ENCODE measurements at places on chromosomes 16 and 17.

DNA sequence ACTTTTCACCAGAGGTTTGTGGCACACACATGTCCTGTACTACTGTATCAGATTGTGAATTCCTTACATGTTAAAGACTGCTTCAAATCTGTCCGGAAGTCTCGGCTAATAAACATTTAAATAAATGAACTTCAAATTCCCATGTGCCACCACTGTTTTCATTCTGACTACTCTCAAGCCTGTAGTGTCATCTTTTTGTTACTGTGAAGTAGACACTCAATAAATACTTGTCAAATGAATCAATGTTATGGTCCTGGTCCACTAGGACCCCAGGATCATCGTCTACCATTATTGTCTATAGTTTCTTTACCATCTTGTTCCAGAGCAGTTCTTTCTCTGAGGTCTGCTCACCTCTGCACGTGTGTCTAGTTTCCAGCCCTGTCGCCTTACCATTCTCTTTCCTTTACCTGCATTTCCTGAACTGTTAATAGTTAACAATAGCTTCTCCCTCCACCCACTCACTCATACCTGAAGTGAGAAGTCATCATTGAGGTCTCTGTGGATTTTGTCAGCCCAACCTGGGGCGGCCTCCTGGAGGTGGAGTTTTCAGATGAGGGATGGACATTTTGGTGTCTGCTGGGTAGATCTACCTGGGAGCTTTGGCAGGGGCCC, 333.0 kb downstream of the SEC14L1 start:
- no peak for DNase-seq

GRCh38 chr17:62052765-62053338, 12.2 kb downstream of the MED13 start:
- DNase-seq = no peak

- no peak for DNase-seq
Measured at GRCh38 chr16:1491327-1491726, 1.8 kb upstream of the TELO2 start.

DNA sequence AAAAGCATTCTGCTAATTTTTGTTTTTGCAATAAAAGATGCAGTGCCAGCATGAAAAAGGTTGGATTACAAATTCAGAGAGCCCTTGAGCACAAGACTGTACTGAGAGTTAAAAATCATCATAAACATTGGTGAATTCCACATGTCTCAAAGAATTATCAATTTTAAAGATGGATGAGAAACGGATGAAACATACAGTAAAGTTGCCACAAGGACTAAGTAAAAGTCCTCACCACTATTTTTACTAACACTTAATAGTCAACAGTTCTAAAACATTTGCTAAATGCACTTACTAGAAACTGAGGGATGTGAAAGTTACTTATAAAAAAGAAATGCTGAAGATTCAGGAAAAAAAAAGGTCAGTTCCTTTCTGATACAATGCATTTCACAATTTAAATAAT, 25.8 kb upstream of the NACA2 start:
- no peak for DNase-seq

GRCh38 chr17:40366861-40367518, 2.5 kb upstream of the GJD3 start:
- DNase-seq = no peak

DNA sequence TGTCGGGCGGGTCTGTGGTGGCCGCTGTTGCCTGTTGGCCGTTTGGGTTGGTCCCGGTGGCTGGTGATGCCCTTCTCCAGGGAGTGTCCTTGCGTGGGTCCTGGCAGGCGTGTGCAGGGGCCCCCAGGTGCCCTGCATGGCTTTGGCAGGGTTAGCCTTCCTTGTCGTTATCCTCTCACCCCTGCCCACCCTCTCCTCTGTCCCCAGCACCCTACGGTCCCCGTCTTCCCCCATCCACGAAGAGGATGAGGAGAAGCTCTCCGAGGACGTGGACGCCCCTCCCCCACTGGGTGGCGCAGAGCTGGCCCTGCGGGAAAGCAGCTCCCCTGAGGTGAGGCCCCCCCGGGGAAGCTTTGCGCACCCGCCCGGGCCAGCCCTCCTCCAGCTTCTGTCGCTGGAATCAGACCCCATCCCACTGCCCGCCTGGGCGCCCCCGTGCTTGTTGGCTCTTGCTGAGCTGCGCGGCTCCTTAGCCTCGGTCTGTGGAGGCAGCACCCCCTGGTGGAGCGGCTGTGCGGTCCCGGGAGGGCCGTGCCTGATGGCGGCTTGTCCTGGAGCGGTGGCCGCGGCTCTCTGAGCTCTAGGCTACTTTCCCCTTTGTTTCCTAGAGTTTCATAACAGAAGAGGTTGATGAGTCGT, 10.6 kb upstream of the NUDT16L1 start:
- DNase-seq = peak; percentile 64

DNA sequence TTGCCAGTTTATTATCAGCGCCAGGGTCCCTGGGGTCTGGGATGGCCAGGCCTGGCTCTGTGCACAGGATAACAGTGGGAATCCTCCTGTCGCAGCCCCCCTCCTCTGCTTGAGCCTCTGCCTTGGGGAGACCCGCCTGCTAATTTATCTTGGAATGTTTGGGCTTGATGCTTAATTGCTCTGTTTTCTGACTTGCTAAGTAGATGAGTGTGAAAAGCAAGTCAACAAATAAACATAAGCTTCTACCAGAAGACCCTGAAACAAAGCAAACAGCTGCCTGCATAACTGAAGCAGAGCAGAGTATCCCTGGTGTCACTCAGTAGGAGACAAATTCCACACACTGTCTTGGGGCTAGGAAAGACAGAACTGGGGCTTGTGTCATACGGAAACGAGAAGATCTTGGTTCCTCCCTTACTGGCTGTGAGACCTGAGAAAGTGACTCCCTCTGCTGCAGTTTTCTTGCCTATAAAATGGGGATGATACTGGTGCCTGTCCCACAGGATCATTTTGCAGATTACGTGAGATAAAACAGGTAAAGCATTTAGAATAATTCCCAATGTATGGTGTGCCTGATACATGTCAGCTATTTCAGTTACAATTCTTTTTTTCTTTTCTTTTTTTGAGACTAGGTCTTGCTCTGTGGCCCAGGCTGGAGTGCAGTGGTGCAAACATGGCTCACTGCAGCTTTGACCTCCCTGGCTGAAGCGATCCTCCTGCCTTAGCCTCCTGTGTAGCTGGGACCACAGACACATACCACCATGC, 44.8 kb upstream of the IRX3 start:
- no peak for DNase-seq

- DNase-seq = no peak
Measured at GRCh38 chr16:65771707-65772106, 594.8 kb upstream of the CDH5 start.

DNA sequence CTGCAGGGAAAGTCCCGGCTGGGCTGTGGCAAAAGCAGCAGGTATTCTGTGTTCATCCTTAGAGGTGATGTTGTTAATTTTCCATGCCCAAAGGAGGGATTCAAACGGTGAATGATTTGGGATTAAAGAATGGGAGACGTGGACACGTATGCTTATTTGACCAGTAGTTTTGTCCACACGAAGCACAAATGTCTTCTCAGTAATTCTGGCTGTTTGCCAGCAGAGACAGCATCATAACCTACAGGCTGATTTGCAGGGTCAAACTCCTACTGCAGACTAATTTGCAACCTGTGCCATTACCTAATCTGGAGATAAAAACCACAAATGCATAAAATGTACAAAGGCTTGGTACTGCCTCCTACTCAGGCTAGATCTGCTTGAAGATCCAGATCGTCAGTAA, 14.1 kb downstream of the MTHFSD start:
- no peak for DNase-seq

DNA sequence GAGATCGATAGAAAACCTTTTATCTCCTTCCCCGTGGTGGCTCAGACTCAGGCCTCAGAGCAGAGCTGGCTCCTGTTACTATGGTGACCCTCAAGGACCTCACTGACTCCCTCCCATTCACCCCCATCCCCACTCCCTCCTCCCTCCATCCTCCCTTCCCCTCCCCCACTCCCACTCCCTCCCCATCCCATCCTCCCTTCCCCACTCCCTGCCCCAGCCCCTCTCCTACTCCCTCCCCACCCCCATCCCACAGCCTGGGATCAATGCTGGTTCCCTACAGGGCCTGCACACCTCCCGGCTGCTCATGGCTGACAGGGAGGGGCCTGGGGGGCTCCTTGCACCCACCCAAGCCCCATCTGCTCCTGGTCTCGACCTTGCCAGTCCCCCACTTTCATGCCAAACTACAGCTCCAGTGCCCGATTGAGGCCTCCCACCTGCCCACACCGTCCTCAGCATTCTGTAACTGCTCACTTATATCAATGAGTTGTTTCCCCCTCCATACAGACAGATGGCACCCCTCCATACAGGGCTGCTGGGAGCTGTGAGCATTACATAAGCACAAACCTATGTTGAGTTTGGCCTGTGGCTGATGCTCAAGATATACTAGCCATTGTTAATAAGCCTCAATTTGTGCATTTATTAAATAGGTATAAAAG, 11.6 kb upstream of the RAI1 start:
- DNase-seq = no peak

GRCh38 chr16:75377729-75378386, 55.4 kb downstream of the CFDP1 start:
- no peak for DNase-seq

- no peak for DNase-seq
Measured at GRCh38 chr17:61462719-61463315, 10.6 kb downstream of the TBX4 start.
